ENCODE measurements at places on chromosomes 1 and 21.

DNA sequence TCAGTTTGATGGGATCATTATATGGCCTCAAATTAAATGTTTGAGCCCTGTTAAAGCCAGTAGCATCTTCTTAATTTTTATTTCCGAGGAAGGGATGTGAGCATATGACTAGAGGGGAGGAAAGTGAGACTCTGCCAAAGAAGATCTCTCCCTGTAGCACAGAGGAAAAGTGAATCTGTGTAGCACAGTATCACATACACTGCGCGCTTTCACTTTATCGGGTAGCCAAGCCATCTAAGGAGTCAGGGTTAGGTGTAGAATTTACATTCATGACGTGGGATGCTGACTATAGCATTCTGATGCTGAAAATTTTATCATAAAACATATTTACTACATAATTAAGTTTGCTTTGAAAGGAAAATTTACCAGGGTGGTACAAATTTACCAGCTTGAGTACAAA lies 24.0 kb downstream of the LRRC8D start:
- DNase-seq, result no peak

DNA sequence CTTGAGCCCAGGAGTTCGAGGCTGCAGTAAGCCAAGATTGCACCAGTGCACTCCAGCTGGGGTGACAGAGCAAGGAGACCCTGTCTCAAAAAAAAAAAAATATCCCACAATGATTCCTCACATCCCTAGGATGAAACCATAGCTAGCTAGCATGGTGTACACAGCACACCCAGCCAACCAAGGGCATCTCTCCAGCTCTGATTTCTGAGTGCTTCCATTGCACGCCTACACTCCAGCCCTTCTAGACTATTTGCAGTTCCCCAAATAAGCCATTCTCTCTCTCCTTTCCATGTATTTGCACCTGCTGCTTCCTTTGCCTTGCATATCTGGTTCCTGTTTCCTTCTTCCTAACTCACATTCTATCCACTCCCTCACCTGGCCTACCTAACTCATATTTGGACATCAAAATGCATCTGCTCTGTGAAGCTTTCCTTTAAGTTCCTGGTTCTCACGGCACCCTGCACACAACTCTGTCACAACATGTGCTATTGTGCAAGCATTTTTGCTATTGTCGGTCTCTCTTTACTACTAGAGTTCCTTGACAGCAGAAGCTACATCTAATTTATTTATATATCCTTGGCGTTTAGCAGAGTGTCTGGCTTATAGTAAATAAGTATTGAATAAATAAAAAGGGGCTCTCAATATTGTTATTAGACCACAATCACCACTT lies 2.4 kb upstream of the ELAPOR1 start:
- DNase-seq, result no peak

- DNase-seq, result peak; percentile 18
Measured at GRCh38 chr1:36855699-36856494, 178.4 kb downstream of the GRIK3 start.

DNA sequence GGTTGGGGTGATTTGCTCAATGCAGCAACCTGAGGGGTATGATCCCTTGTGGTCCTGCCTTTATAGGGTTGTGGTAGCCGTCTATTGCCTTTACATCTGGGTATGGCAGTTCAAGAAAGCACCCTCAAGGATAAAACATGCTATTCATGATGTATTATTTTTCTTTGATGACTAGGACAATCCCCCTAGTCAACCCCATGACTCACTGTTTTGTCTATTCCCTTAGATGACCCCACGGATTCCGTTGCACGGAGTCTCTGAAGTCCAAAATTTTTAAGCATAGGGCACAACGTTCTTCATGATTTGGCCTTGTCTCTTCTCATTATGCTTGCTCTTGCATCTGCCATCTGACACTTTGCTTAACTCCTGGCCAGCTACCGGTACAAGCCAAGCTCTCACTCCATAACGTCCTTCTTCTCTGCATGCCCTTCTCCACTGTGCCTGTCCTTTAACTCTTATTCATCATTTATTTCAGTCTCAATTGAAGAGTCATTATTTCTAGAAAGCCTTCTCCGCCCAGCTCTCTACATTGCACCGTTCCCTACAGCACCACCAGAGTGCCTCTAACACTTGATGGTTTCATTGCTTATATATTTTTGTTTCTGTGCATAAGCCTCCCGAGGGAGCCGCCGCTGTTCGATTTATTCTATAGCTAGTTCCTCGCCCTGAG lies 838 bp upstream of the DISP1 start:
- DNase-seq, result no peak

GRCh38 chr1:170166518-170167180 lies 20.9 kb downstream of the NTMT2 start:
- DNase-seq, result no peak

DNA sequence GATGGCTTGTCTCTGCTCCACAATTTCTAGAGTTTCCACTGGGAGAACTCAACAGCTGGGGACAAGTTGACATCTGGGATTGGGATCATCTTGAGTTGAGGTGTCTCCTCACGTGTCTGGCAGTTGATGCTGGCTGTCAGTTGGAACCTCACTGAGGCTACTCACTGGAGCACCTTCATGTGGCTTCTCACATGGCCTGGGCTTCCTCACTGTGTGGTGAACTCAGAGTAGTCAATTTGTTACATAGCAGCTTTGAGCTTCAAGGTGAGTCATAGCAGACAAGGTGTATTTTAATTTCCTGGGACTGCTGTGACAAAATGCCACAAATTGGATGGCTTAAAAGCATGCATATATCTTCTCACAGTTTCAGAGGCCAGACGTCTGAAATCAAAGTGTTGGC lies 44.0 kb downstream of the NTNG1 start:
- no peak for DNase-seq

GRCh38 chr1:212979340-212980122 lies 29.2 kb downstream of the VASH2 start:
- DNase-seq, result no peak

DNA sequence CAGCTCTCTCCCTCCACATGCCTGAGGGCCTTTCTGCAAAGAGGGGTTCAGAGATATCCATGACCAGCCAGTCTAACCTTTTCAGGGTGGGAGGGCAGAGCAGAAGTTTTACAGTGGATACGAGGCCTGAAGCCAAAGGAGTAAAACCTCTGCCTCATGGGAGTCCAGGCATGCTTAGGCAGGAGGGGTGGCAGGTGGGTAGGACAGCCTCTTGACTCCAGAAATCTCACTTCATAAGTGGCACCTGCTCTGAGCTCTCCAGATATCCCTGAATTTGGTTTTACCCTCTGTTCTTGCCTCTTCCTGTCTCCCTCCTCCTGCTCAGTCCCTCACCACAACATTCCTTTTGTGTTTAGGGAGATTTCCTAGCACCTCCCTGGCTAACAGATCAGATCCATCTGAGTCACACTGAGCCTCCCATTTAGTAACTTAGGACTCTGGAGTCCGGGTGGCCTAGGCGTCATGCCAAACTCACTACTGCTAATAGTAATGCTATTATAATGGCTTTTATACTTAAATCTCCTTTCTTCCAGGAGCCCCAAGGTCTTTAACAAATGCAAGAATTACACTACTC lies 201.0 kb downstream of the HS2ST1 start:
- no peak for DNase-seq

DNA sequence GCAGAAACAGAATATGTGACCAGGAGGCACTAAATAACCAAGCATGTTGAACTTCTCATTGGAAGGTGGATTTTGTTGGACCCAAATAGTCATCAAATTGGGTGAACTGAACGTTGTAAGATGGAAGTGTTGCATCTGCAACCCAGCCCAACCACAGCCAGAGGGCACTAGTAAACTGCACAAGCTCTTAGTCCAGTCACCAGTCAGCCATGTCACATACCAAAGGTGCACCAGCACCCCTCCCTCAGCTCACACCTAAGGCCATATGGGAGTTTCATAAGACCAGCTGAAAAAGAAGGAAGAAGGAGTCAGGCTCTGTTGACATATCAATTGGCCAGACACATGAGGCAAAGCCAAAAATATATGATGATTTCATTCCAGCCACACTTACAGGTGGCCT lies 481.7 kb upstream of the NR5A2 start:
- no peak for DNase-seq

- DNase-seq, result no peak
Measured at GRCh38 chr1:18886003-18886335, 16.4 kb downstream of the ALDH4A1 start.

GRCh38 chr1:204079608-204079999 lies 6.7 kb downstream of the SOX13 start:
- no peak for DNase-seq

GRCh38 chr1:33927721-33928120 lies 63.8 kb downstream of the HMGB4 start:
- no peak for DNase-seq

- peak; percentile 36 for DNase-seq
Measured at GRCh38 chr1:56153276-56153675, 426.1 kb downstream of the PLPP3 start.

DNA sequence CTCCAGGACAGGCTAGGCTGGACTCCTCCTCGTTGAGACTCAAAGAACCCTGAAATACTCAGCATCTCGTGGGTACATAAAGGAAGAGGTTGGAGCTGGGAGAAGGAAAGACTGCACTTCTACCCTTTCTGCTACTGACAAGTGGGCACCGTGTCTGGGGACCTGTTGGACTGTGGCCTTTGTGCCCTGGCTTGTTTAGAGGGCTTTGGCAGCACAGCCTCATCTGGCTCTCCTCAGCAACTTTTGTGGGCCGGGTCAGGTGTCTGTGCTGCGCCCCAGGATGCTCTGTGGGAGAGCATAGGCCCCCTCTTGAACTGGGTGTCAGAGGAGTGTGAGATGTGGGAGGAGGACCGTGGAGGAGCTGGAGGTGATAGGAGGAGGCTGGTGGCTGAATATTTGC lies 142.4 kb downstream of the FCRL5 start:
- no peak for DNase-seq

Measured in SHP77 treated with DMSO at 0.1 percent for 48 hours (cell line).